Right cardiac atrium (tissue), 5 donors: ENCODE measurements at places on chromosomes 4 and X.

- DNase-seq = no peak
These were observed 37.3 kb downstream of the PSAPL1 start for GRCh38 chr4:7397206-7398103.

GRCh38 chr4:86664959-86665358 lies 70.8 kb downstream of the PTPN13 start:
- no peak for DNase-seq

- DNase-seq = no peak
These were observed 1.4 kb upstream of the CT47C1 start for GRCh38 chrX:119071381-119071780.

DNA sequence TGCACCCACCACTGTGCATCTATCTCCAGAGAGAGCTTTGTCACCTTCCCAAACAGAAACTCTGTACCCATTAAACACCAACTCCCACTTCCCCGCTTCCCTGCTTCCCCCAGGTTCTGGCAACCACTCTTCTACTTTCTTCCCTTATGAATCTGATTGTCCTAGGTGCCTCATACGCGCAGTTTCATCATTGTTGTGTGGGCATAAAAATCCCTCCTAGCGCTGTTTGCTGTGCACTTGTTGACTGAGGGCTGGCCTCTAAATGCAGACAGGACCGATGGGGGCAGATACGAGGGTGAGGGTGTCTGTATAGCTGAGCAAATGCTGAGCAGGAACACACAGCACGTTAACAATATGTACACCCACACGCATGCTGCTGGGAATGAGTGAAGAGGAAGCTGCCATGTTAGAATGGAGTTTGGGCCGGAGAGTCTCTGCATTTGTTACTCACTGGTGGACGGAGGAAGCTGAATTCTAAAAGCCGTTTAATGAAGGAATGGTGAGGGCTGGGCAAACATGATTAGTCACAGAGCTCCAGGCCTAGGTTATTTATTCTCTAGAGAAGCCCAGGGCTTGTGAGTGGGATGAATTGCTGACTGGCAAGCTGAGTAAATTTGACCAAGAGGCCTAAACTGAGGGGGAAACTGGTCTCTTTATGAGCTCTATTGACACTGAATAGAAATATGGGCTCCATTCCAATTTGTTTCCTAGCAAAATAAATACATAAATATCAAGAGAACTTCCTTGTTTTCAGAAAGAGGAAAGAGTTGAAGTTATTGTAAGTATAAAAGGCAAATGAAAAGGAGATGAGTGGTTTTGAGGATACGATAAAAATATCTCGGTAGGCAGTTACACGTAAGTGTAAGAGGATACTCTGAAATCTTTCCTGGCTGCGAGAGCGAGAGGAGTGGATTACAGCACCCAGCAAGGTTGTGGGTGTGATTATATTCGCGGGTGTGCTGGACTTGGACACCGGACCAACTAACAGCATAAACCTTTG lies 95.9 kb upstream of the RPS6KA3 start:
- no peak for DNase-seq

DNA sequence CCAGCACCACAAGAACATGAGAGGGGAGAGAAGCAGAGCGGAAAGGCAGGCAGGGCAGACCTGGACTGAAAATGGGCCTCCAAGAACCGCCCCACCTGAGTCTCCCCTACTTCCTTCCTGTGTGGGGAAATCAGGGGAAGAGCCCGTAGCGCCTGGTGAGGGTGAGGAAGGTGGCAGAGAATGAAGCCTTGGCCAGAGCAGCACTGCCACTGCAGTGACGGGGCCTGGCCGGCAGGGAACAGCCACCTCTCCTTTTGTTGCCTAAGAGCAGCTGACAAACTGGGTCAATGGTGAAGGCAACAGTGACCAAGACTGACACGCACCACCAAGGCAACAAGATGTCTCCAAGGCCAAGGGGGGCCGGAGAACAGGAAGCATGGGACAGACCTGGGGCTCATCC lies 58.4 kb upstream of the CBR4 start:
- no peak for DNase-seq

GRCh38 chr4:160283081-160283480 lies 1180.2 kb downstream of the RAPGEF2 start:
- DNase-seq = no peak

DNA sequence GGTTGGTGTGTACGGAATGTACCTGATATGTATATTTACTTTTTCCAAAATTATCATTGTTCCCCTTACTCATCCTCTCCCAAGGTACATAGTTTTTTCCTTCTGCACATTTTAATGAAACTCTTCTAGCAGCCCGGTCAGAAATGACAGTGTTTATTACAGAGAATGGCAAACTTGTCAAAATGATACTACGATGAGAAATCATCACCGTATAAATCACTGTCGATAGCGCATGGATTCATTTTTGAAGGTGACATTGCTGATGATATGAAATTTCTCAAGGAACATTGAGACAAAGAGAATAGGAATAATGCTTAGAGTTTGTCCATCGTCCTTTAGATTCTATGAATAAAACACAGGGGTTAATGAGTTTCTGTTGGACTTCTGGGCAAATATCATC lies 30.6 kb downstream of the FAM114A1 start:
- DNase-seq = no peak

GRCh38 chr4:880684-881405 lies 51.3 kb downstream of the GAK start:
- no peak for DNase-seq

DNA sequence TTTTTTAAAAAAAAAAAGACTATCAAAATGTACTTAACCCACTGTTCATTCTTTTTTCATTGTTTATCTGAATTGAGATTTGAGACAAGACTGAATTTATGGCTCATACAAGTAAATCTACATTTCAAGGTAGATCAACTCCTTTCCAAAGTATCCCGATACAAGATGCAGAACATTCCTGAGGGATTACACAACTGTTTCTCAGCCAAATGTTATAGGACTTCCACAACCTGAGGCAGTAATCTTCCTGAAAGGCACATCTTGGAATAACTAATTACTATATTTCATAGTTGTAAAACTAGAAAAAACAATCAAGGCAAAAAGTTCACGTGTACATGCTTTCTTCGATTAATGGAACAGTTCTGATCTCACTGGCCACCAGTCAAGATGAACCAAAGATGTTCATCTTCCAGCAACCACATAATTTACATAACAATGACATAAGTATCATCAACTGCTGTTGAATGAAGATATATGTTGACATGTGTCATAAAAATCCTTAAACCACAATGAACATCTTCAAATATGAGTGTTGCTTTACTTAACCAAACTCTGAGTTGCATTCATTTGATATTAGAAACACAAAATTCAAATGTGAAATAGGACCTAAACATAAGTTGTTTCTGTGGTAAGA lies 225.2 kb upstream of the DKK2 start:
- DNase-seq = no peak

- DNase-seq = no peak
These were observed 1.6 kb downstream of the SCD5 start for GRCh38 chr4:82797040-82797404.

GRCh38 chr4:170080496-170080895 lies 9.3 kb downstream of the AADAT start:
- no peak for DNase-seq

GRCh38 chr4:20203508-20203907 lies 48.2 kb upstream of the SLIT2 start:
- no peak for DNase-seq

- no peak for DNase-seq
These were observed 163.1 kb upstream of the MID1 start for GRCh38 chrX:10783451-10783995.

GRCh38 chr4:133711817-133712216 lies 489.8 kb downstream of the PABPC4L start:
- no peak for DNase-seq

- no peak for DNase-seq
These were observed 1263.6 kb upstream of the ADGRL3 start for GRCh38 chr4:59936566-59936965.

DNA sequence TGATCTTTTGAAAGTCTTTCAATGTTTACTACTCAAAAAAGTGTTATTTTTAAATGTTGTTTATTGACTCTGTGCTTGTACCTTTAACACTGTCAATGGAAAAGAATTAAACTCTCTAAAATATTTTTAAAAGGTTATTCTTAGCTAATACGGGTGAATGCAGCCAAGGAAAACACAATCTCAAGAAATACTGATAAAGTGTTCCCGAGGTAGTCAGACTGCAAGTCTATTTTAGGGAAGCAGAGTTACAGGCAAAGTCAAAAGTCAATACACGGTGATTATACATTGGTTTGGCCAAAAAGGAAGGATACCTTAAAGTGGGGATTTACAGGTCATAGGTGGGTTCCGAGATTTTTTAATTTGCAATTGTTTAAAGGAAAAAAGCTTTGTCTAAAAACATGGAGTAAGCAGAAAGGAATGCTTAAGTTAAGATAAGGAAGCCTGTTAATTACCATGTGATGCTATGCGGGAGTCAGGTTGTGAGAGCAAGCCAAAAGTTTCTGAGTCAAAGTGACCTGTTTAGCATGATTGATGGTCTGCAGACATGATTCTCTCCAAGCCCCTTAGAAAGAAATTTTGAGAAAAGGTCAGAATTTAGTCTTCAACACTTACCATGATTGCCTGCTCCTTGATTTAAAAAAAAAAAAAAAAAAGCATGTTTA lies 288.4 kb downstream of the KLHL4 start:
- no peak for DNase-seq

- no peak for DNase-seq
These were observed 4.5 kb upstream of the ATP6AP2 start for GRCh38 chrX:40576291-40576690.

DNA sequence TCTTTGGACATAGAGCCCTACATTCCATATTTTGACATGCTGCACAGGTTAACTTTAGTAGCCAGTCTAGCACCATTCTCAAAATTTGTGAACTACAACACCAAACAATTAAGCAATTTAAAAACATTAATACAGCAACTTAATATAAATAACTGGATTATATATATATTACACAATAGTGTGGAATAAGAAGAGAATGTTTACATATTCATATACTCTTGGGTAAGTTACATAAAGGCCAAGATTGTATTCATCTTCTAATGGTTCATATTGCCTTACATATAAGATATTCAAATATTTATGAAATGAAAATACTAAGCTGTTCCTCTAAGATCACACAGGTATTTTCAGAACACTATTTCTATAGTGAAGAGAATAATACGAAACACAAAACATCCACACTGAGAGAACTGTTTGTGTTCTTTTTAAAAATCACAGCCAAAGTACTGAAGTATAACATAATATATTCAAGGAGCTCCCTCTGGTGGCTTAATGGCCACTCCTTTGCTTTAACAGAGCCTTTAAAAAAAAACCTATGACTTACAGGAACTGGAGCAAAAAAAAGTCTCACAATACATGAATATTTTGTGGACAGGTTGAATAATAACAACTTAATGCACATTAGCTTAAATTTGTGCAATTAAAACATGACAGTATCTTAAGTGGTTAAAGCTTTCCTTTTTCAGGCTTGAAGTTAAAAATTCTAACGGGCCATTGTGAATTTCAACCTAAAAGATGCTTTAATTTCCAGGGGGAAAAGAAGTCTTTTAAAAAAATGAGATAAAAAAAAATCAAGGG lies 46.2 kb downstream of the NEK1 start:
- no peak for DNase-seq

DNA sequence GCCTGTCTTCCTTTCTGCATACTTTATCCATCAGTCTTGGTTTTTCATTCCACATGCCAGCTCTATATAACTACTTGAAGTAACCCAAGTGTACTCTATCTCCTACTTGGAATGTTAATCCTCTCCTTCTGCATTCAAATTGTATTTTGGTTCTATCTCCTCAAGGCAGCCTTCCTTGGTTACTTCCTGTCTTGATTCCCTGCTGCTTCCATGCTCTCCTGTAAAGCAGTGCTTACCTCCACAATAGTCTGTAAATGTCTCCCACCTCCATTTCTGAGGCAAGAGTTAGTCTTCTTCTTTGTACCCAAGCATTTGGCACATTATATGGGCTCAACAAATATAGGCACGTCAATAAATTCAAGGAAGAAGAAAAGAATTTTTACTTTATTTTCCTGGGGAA lies 298.4 kb downstream of the ARHGAP24 start:
- no peak for DNase-seq

- DNase-seq = no peak
These were observed 168.4 kb upstream of the NRK start for GRCh38 chrX:105653891-105654290.

DNA sequence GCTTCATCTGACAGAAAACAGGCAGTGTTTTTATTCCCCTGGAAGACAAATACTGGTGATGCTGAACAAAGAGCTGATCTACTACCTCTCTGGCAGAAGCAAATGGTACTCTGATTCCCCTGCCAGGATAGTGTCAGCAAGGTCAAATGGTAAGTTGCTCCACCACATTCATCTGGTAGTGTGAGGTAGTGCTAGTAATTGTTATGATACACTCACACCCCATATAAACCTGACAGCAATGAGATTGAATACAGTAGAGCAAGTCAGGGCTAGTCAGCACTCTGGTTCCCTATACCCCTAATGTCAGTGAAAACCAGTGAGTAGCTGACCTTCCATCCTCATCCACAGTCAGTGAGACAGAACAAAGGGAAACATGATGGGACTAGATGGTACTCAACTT lies 3.4 kb upstream of the SPIN4 start:
- DNase-seq = no peak

DNA sequence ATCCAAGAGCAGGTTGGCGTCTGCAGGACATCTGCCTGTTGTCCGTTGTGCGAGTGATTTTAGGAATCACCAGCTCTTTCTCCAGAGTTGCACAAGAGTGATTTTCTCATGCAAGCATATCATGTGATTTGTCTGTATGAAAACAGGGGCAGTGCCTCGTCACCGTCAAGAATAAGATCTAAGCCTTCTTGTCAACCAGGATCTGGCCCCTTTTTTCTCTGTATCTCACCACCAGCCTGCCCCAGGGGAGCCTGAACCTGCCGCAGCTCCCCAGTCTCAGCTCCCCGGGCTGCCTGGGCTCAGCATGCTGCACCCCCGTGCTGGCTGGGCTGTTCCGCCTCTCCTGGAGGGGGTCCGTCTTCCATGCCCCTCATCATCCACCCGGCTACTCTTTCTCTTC lies 90.5 kb downstream of the STOX2 start:
- DNase-seq = no peak

GRCh38 chrX:48989483-48989882 lies 12.6 kb downstream of the GRIPAP1 start:
- no peak for DNase-seq

DNA sequence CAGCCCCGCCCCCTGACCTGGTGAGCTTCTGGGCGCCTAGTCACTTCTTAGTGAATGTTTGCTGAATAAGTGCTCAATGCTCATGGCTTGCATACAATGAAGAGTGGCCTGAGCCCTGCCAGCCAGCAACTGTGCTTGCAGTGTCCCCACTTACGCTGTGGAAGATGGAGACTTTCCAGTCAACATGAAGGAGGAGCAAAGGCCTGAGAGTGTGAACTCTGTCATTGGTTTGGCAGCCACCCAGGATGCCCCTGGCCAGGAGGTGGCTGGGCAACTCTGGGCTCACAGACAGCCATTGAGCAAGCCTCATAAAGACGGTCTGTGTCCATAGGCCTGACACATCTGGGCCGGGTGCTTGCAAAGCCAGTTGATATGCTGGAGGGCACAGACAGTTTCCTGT lies 72.1 kb upstream of the MAMLD1 start:
- DNase-seq = no peak

DNA sequence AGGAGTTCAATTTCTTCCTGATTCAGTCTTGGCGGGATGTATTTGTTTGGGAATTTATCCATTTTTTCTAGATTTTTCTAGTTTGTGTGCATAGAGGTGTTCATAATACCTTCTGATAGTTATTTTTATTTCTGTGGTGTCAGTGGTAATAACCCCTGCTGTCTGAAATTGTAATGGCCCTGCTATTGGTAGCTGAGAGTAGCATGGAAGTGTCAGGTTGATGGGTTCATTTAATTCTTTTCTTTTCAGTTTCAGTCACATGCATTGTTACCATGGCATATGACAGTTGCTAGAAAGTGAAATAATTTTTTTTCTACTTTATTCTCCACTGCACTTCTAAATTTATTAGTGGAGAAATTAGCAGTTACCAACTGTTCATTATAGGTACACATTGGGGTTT lies 20.7 kb downstream of the AR start:
- DNase-seq = no peak
